Karpas-422 (cell line): ENCODE measurements at places on chromosomes 5 and 9.

- DNase-seq: no peak
Measured at GRCh38 chr9:6243746-6244145, 28.1 kb downstream of the IL33 start.

GRCh38 chr5:78889369-78890140 is 95.6 kb downstream of the ARSB start:
- DNase-seq: no peak

DNA sequence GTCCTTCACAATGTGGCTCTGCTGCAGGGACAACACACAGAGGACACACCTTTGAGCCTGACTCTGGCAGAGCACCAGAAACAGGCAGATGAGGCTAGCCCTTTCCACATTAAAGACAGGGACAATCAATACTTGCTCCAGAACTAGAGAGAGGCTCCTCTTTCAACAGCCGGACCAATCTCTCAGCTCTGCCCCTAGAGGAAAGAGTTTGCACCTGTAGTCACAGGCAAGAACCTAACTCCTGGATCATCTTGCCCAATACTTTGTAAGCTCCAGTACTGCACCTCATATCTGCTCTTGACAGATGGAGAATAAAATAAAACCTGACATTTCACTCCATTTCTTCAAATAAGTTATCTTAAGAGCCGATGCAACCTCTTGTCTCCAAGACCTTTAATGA is 52.1 kb downstream of the EPB41L4A start:
- DNase-seq: peak; percentile 69

- no peak for DNase-seq
Measured at GRCh38 chr9:110926828-110927487, 111.3 kb downstream of the LPAR1 start.

- no peak for DNase-seq
Measured at GRCh38 chr9:116812231-116813030, 125.3 kb downstream of the TRIM32 start.

DNA sequence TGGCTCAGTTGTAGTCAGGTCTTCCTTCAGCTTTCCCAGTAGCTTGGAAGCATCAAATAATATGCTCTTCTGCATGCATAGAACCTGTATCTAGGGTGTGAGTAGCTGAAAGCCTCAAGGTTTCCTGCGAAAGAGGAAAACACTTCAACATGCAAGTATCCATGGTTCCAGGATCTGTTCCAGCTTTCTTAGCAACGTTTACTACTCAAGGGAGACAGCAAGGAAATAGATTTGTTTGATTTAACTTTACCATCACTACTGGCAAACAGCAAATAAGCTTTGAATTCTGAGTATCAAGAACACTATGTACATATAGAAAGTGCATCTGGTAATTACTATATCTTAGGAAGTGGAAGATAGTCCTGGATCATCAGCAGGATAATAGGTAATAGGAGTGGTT is 341.0 kb downstream of the PRR16 start:
- DNase-seq: no peak

GRCh38 chr5:96538808-96539250 is 105.8 kb upstream of the PCSK1 start:
- no peak for DNase-seq

DNA sequence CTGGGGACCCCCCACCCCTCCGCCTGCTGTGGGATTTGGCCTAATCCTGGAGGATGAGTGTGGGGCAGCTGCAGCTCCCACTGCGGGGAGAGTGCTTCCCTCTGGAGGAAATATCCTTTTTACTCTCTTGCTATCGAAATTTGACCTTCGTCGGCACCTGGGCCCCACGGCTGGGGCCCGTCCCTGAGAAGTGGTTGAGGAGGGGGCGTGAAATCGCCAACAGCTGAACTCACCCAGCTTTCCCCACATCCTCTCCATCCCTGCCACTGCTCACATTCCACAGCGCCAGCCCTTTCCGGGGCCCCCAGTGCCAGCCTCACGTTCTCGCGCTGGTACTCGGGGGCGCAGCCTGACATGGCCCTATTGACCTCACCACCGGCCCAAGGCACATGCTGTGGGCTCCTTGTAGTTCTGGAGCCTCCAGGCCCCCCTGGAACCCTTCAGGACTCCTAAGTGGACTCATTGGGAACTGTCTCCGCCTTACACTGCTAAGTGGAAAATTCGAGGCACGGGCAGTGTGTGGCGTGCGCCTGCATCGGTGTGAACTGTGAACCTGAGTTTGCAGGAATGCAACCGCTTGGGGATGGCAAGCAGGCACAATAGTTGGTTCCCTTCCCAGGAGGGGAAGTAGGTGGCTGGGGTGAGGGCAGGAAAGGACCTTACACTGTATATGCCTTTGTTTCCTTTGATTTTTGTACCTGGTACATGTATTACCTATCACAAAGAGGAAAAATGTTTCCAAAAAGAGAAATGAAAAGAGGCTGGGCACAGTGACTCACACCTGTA is 19.2 kb downstream of the FGFR4 start:
- no peak for DNase-seq

- DNase-seq: no peak
Measured at GRCh38 chr9:130860458-130861316, 25.6 kb downstream of the ABL1 start.

GRCh38 chr9:108621991-108622855 is 233.6 kb downstream of the ACTL7B start:
- no peak for DNase-seq

DNA sequence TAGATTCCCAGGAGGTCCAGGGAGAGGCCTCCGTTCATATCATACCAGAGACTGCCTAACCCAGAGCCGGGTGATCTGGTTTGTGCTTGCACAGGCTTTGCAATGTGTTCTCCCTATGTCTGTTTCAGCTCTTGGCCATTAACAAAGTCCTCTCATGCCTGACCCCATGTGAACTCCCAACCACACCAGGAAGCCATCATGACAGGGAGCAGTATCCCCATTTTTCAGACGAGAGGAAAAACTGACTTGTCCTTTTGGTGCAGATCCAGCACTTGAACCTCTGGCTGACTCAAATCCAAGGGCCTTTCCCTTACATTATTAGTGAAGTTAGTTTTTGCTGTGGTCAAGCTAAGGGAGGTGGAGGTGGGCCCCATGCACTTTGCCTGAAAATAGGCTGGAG is 58.4 kb downstream of the TEX10 start:
- no peak for DNase-seq

DNA sequence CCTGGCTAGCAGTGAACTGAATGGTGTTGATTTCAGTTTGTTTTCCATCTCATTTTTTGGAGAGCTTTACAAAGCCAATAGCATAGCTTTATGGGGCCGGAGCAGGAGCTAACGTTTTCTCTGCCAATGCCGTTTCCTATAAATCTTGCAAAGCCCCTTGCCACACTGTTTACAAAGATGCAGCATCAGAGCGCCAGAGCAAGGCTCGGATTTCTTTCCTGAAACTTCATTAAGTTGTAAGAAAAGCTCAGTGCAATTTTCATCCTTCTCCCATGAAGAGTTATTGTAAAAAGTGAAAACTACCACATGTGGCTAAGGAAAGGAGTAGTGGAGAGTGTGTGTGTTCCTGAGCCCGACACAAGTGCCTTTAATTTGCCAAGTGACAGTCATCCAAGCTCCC is 178.2 kb upstream of the GDNF start:
- no peak for DNase-seq

DNA sequence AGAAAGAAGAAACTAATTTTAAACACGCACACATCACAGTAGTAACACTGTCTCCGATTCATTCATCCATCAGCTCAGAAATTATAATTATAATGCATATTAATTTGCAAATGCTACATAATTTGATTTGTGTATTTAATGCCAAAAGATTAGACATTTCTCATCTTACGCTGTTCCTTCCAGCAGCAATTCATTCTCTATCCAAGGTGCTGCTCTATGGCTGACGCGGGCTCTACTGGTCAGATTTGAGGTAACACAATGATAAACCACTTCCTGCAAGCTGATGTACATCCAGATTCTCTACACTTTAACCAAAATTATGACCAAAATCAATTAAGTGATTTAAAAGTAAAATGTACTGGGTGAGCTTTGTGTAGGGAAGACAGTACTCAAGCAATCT is 77.9 kb upstream of the ICE1 start:
- no peak for DNase-seq

DNA sequence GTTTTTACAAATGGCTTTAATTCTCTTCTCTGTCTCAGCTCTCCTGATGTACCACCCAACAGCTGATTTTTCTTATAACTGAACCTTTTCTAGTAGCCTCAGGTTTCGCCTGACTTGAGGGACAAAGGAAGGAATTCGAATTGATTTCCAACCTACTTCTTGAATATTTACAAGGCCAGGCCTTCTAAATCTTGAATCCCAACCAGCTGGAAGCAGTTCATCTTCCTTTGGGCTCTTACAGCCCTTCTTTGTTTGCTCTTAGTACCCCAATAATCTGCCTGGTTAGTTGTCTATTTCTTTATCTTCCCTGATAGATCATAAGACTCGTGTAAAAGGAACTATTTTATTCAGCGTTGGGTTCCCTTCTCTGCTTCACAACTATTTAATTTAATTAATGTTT is 95.9 kb downstream of the NLN start:
- DNase-seq: no peak

DNA sequence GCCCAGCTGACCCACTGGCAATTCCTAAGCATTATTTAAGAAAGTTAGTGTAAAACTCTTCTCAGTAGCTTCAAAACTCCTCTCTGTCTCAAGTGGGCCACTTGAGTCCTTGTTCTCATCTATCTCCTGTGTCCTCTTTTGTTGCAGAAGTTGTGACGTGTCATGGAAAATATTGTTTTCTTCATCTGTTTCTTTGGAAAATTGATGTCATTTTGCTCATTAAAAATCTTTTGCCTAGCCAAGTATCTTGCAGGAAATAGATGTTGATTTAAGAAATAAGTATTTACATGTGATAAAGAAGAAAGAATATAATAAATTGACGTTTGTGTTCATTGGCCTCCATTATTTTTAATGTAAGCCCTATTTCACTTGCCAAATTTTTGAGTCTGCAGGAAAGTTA is 1158.4 kb upstream of the SEMA6A start:
- no peak for DNase-seq

- no peak for DNase-seq
Measured at GRCh38 chr9:93194641-93195040, 10.7 kb downstream of the WNK2 start.

DNA sequence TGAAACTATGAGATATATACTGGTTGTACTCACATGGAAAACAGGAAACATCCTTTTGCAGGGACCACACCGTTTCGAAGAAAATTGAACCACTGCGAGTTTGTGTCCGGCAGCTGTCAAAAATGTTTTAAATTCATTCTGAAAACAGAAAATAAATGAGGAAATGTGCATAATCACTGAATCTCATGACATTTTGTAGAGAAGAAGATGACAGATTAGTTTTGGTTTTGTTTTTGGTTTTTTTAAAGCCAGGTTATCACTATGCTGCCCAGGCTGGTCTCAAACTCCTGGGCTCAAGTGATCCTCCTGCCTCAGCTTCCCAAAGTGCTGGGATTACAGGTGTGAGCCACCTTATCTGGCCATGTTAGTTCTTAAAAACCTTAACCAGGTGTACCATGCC is 3.5 kb downstream of the TXNDC8 start:
- DNase-seq: no peak

- no peak for DNase-seq
Measured at GRCh38 chr5:20248118-20248517, 260.1 kb upstream of the CDH18 start.

DNA sequence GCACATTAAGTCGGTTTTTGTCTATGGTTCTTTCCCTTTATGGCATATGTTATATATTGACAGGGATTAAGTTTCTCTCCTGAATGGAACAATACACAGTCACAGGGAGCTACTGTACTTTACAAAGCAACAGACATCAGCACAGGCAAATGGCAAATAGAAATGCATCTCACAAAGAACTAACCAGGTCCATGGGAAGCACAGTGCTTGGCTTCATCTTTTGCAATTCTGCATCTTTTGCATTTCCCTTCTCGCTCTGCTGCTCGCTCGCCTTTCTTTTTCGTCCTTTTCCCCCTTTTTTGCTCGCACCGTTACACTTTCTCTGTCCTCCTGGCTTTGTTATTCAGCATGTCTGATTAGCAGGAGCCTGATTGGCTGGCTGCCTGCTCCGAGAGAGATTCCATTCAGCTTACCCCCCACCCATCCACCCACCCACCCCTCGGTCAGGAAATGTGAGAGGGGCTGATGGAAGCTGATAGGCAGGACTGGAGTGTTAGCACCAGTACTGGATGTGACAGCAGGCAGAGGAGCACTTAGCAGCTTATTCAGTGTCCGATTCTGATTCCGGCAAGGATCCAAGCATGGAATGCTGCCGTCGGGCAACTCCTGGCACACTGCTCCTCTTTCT is at the start of gene ADAMTSL1:
ADAMTSL1 (plus strand) TSS at position 502 of the 628 bp plus-strand sequence; CDS start at position 582, 80 bp downstream.
- DNase-seq: peak; percentile 77

DNA sequence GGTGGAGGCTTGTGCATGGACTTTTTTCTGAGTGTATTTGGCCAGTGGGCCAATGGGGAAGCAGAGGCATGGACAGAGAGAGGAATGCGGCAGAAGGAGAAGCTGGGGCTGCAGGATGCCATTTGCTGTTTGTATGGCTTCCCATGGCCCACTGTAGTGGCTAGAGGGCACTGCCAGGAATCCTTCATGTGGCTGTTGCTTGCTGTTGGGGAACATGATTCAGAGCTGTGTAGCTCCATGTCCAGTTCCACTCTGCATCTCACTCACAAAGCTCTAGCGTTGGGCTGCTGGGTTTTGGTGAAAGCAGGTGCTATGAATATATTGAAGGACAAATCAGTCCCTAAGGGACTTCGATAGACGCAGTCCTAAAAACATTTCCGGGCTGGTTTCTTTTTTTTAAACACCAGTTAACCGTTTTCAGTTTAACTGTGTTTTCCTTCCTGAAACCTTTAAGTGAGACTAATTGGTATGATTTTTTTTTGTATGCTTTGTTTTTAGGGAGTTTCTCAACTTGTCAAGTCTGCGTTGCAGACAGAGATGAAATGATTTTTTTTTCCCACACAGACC is 51.3 kb downstream of the SLC22A5 start:
- peak; percentile 50 for DNase-seq

DNA sequence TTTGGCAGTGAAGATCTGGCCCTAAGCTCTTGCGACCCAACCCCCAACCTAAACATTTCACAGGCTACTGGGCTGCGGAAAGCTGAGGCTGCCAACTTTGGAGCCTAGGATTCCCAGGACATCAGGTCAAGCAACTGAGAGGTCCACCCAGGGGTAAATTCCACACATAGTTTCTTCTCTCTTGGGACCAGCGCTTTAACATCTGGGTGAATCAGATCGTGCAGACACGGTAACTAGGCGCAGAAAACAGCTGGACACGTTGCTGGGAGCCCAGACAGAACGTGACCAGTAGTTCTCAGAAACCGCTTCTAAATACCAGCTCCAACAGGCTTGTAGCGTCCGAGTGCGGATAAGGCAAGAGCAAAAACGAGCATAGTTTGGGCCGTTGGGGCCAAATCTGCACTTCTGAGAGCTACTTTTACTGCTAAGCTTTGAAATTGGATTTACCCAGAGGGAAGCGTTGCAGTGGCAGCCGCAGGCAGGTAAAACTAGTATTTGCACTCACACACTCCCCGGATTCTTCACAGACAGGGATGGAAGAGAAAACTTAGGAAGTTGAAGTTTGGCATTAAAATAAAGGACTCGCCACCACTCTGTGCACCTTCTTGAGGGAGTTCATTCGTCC is 11.8 kb downstream of the ITGA1 start:
- peak; percentile 63 for DNase-seq

GRCh38 chr5:158920736-158921135 is 179.0 kb downstream of the EBF1 start:
- DNase-seq: no peak
